Transverse colon (tissue), 4 donors: ENCODE measurements at places on chromosomes 12 and 14.

GRCh38 chr12:47733142-47733541, 7.9 kb upstream of the ENDOU start:
- DNase-seq: no peak

DNA sequence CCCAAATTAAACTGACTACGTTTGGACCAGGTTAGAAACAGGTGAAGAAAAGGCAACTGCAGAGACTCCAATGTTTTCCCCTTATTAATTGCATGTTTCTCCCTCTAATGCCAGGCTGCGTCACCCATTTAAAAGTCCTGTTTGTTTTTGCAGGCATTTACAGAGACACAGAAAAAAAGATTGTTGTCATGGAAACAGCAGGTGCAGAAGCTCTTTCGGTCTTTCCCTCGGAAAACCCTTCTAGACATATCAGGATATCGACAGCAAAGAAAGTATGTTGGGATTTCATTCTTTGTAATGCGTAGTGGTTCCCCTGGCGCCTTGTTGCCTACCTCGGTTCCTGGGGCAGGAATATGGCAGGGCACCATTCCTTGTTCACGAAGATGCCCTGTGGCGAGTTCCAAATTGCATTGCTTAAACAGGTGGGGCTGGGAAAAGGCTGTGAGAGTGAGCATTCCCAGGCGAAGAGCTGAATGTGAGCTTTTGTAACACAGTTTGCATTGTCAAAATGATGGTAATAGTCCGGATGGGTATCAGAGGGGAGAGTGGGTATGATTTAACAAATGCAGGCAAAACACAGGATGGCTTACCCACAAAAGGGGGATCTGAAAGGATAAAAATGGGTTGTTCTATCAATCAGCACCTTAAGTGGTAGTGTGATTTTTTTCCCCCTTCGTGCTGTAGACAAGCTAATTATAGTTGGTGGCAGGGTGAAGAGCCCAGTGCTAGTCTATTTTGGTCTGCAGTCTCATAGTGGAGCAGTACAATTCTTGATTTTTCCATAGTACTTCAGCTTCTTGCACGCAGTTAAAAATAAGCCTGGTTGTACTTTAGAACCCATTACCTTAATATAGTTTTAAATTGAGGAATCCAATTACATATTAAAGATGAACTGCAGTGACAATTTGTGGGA, 132.4 kb downstream of the GCH1 start:
- DNase-seq: no peak

DNA sequence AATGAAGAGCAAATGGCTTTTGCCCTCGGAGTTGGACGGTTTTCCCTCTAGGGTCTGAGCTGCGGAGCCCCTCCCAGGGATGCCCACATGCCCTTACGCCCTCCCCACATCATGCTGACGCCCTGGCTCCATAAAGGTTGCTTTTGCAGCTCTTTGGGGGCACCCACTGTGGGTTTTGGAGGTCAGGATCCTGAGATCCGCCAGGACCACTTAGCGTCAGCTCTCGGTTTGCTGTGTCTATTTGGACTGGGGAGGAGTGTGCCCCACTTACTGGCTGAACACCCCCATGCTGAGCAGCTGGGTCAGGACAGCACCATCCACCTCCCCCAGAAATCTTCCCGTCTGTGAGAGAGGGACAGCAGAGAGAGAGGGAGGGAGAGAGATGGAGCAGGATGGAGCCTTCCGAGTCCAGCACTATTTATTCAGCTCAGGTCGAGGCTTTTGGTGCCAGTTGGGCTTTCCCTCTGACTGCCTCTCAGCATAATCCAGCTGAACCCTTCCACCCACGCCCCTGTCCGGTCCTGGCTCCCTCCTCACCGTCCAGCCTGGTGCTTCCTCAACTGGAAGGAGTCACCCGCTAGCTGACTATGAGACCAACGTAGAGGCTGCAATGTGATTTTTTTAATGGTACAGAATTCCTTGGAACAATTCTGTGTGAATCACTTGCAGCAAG, 18.9 kb upstream of the LRTM2 start:
- peak; percentile 5 for DNase-seq

DNA sequence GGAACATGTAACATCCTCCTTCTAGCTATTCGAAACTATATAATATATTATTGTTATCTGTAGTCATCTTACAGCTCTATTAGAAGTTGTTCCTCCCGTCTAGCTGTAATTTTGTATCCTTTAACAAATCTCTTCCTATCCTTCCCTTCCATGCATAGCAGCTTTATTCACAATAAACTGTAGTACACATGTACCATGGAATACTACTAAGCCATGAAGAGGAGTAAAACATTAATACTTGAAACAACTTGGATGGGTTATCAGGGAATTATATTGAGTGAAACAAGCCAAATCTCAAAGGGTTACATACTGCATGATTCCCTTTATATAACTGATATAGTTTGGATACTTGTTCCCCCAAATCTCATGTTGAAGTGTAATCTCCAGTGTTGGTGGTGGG, 33.9 kb upstream of the STK38L start:
- no peak for DNase-seq

DNA sequence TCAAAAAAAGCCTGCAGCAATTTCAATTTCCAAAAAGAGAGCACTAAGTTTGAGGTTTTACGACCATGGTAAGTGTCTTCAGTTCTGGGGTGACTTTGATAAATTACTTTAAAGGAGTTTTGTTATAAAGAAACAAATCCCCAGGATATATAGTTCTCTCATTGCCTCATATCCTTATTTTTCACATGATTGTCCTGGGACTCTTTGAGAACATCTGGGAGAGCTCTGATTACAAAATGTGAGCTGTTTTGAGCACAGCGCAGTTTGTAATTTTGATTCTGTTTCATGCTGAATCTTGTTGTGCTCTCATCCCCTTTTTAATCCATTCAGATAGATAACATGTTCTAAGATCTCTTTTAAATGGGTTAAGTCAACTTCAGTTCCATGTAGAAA, 67.7 kb upstream of the DCN start:
- DNase-seq: no peak

- no peak for DNase-seq
Observed at GRCh38 chr12:49451468-49452259, 84.4 kb downstream of the SPATS2 start.

GRCh38 chr14:67269298-67270060, 28.2 kb downstream of the PALS1 start:
- DNase-seq: no peak

- DNase-seq: no peak
Observed at GRCh38 chr14:76829650-76830421, 3.6 kb downstream of the LRRC74A start.

GRCh38 chr12:66144791-66145754, 14.5 kb upstream of the LLPH start:
- DNase-seq: peak; percentile 55
